ENCODE measurements at places on chromosomes 2 and 18. TPM values are rescaled to one million over a fixed set of nuclear protein-coding genes. Genes with fewer than 3 reads are reported as not detected.
A peak's percentile ranks its signal among the peaks of the same experiment; 100 is the strongest.

GRCh38 chr2:68060652-68061051 lies 2.2 kb downstream of the C1D start:
- no peak for DNase-seq

- DNase-seq: peak; percentile 61
These were observed 16.8 kb downstream of the RPL31 start for GRCh38 chr2:101018934-101019333.

Gene RND3
- total RNA-seq: 45.3 TPM

Gene CHRND
- total RNA-seq: not detected

- DNase-seq: no peak
These were observed 88.7 kb downstream of the HDAC4 start for GRCh38 chr2:239312081-239312511.

DNA sequence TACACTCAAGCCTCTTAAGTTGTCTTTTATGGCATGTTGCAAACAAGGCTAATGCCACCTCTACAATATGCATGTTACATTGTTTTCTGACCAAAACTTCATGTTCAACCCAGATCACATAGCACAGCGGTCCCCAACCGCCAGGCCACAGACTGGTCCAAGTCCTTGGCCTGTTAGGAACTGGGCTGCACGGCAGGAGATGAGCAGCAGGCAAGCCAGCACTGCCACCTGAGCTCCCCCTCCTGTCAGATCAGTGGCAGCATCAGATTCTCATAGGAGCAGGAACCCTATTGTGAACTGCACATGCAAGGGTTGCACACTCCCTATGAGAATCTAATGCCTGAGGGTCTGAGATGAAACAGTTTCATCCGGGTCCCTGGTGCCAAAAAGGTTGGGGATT lies 324.8 kb upstream of the CHAC2 start:
- no peak for DNase-seq

GRCh38 chr2:170711774-170712652 lies 3.1 kb upstream of the SP5 start:
- DNase-seq: no peak

DNA sequence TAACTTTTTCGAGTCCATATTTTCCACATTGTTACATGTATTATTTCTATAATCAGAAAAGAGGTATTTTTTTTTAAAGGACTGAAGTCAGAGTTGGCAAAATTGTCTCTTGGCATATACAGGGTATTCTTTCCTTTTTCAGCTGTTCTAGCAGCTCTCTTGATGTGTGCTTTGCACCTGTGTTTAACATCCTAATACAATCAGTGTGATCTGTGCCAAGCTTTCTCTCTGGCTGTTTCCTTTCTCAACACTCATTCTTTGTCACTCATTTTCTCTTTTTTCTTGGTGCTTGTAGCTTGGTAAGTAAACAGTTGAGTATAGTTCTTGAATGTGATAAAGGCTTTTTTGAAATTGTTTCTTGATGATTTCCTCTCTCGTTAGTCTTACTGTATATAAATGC lies 9.2 kb downstream of the RNMT start:
- DNase-seq: no peak

GRCh38 chr2:144424559-144425240 lies 95.2 kb downstream of the ZEB2 start:
- no peak for DNase-seq

Gene IGFBP5
- total RNA-seq: 103 TPM

GRCh38 chr2:127829845-127830246 lies 18.9 kb upstream of the WDR33 start:
- no peak for DNase-seq

Gene SLC4A5
- total RNA-seq: 4.0 TPM

DNA sequence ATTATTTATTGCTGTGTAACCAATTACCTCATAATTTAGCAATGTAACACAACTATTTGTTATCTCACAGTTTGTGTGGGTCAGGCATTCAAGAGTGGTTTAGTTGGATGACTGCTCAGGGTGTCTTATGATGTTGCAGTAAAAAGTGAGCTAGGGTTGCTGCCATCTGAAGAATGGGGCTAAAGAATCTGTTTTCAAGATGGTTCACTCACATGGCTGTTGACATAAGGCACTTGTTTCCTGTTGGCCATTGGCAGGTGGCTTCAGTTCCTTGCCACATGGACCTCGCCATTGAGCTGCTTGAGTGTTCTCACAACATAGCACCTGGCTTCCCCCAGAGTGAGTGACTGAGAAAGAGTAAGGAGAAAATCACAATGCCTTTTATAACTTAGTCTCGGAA lies 123.2 kb downstream of the TMEM17 start:
- no peak for DNase-seq

DNA sequence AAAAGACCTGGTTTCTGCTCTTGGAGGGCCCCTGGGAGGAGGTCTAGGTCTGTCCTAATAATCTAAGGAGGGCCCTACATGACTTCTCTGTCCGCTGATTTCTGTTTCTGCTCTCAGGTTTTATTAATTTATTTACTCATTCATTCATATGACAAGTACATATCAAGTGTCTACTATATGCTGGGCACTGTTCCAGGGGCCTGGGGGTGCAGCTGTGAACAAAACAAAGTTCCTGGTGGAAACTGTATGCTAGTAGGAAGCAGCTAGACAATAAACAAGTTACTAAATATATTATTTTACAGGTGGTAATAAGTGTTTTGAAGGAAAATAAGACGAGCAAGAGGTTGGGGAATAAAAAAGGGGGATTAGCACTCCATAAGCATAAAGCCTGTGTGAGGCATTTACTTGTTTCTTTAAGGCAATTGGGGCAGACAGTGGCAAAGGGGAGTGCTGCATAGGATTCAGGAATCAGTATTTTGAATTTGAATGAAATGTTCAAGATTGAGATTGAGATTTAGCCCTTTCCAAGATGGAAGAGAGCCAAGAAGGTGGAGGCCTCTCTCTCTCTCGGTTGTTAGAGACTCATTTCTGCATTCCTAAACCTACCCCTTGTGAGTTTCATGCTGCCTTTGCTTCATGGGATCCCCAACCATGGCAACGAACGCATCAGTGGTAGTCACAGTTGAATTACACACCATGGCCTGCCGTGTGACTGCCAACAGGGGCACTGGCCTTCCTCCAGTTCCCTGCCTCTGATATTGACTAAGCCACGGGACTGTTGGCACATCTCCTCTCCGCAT lies 28.3 kb downstream of the DRC1 start:
- no peak for DNase-seq

Gene DSG4
- 0.93 TPM for total RNA-seq

DNA sequence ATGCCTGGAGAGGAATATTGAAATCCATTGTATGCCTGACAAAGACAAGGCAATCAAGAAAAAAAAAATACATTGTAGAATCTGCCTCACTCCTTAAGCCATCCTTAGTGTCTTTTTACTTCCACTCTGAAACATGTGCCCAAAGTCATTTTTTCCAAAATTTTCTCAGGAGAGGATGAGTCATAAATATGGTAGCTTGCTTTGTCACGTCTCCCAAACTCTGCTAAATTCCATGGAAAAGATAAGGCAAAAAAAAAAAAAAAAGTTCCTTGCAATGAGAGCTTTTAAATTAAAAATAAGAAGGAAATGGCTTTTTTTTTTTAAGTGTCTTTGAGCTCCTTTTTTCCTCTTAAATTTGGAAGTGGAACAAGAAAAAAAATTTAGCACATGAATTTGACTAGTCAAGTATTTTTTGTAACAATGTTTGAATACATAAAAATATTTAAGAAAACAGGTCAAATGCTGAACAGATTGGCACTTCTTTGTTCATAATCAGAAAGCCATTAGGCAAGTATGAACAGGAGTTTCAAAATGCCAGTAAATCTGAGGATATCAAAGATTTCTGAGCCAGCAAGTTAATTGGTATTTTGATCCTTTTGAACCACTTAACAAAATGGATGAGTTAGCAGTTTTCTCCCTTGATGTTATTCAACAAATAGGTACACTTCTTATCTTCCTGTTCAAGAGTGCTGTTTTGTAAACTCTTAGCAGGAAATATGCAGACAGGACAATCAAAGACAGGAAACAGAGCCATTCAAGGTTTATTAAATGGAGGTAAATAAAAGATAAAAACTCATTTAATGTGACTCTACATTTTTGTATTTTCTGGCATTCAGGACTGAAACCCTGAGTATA lies 247.3 kb upstream of the SP5 start:
- no peak for DNase-seq

GRCh38 chr2:238202326-238203093 lies 985 bp downstream of the ILKAP start:
- no peak for DNase-seq

GRCh38 chr2:20218331-20219320 lies 6.3 kb downstream of the SDC1 start:
- no peak for DNase-seq

DNA sequence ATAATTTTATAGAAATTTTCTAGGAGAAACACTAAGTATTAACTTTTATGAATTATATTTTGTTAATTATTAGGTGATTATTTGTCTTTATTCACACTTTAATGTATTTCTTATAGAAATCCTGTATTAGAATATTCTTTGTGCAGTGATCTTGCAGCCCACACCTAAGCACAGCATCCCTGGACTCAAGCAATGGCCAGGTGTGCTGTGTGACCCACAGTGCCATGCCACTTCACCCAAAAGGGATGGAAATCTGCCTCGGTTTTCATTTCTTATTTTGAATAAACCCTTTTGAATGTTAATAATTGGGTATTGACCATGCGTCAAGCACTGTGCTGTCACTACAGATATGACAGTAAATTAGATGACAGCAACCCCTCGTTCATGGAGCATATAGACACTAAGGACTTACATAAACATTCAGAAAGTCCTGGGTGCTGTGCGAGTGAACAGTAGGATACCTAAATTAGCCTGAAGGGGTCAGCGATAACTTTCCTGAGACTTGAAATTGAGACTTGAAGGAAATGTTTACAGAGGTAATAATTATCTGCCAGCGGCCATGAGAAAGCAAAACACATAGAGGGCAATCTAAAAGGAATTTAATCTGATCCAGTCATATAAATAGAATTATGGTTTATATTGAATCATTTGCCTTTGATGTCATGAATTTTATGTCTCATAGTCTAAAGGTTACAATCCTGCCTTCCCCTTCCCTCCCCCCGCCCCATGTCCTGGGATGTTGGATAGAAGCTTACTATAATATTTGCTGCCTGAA lies 52.7 kb upstream of the CALCRL start:
- no peak for DNase-seq

Gene C1QL2
- total RNA-seq: 0.65 TPM

Gene PAX8
- total RNA-seq: 5.2 TPM

Gene IL36RN
- total RNA-seq: 121 TPM

DNA sequence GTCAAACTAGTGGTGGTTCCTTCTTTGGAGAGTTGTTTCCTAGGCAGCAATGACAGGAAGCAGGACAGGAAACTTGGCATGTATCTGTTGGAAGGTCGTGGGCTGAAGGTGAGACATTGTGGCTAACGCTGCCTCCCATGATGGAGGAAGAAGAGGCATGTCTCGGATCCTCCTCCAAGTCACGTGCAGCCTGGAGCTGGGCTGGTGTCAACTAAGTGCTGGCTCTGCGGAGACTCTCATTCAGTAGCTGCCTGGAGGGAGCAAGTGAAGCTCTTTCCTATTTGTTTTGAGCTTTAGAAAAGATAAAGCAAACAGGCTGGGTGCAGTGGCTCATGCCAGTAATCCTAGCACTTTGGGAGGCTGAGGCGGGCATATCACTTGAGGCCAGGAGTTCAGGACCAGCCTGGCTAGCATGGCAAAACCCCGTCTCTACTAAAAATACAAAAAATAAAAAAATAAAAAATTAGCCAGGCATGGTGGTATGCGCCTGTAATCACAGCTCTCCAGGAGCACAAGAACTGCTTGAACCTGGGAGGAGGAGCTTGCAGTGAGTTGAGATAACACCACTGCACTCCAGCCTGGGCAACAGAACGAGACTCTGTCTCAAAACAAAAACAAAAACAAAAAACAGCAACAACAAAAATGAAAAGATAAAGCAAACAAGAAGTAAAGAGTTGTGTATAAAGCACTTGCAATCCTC lies 28.2 kb upstream of the INO80C start:
- no peak for DNase-seq

DNA sequence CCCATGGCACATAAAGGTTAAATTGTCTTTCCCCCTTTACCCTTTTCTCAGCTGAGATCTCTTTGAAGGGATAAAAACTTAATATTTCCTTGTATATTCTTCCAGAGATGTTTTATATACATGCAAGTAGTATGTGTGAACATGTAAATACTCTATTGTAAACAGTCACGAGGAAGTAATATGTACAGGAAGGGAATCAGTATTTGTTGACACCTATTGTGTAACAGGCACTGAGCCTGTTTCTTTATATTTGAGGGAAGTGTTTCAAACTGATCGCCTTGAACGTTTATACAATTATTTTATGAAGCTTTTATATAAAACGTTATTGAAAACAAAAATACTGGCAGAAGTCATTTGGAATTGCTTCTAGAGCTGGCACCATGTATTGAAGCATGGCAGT lies 13.2 kb downstream of the RALBP1 start:
- DNase-seq: no peak

DNA sequence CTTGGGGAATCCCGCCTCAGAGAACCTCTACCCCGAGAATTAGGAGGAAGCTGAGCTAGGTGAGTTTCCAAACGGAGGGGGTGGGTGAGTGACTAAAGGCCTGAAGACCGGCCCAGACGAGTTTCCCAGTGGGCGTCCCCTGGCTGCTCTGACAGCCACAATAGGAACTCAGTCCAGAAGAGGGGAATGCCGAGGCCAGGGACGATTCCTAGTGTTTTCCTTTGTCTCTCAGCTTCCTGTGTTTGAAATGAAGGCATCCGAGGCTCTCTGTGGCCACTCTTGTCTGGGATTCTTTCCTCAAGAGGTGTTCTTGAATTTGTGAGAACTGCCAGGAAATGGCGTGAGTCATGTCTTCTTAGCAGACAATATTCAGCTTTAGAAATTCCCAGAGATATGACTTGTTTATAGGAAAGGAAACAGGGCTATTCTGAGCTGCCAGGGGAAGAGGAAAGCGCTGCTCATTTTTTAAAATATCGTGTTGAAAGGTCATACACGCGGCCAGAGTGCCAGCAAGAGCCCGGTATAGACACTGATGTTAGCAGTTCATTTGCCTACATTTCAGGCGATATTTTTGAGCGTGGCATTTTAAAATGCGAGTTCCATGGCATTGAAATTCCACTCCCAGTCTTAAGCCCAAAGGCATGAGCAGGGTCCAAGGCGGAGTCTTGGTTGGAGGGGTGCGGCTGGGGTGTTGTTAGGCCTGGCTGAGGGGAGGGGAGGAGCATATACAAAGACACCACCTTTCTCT lies 169.1 kb upstream of the KLF7 start:
- peak; percentile 72 for DNase-seq

DNA sequence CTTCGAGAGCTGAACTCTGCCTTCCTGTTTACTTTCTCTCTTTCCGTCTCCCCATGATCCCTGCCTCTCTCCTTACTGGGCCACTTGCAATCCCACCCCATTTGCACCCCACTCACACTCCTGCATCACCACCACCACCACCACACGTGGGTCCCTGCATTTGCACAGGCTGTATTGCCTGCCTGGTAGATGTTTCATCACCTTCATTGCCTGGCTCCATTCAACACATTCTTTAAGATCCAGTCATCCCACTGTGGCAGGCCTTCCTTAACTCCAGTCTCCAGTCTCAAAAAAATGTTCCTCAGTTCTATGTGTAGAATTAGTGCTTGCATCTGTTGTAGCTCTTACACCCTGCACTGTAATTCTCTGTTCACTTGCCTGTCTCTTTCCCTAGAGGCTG lies 13.9 kb downstream of the NOSTRIN start:
- no peak for DNase-seq
